ENCODE measurements at places on chromosomes 2 and 18. TPM values are rescaled to one million over a fixed set of nuclear protein-coding genes. Genes with fewer than 3 reads are reported as not detected.

The LRRC30 gene
- not detected for total RNA-seq

GRCh38 chr2:45184606-45185005 lies 175.4 kb upstream of the SIX2 start:
- no peak for DNase-seq

GRCh38 chr2:190043441-190043840 lies 19.1 kb downstream of the MSTN start:
- no peak for DNase-seq

DNA sequence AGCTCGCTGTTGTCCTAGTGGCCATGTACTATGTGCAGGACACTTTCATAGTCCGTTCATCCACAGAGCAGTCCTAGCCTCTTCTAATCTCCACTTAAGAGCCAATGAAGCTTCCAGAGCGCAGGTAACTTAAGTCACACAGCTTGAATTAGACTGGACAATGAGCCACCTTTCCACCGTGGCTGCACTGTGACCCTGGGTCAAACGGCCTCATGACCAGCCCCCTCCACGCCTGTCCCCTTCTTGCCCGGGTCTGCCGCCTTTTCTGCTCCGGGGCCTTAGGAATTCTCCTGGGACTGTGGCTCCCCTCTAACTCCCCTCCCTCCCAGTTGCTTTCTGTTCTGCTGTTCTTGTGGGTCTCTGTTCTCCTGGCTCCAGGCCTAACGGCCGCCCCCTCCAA lies 8.4 kb upstream of the PRKCE start:
- peak; percentile 12 for DNase-seq

The ABHD1 gene
- 0.23 TPM for total RNA-seq

The NAT8 gene
- total RNA-seq = not detected

The HS6ST1 gene
- total RNA-seq = 17.5 TPM

- DNase-seq = peak; percentile 37
Observed at GRCh38 chr2:106789185-106789584, 96.8 kb downstream of the ST6GAL2 start.
